ENCODE measurements at places on chromosomes 16 and 17.

DNA sequence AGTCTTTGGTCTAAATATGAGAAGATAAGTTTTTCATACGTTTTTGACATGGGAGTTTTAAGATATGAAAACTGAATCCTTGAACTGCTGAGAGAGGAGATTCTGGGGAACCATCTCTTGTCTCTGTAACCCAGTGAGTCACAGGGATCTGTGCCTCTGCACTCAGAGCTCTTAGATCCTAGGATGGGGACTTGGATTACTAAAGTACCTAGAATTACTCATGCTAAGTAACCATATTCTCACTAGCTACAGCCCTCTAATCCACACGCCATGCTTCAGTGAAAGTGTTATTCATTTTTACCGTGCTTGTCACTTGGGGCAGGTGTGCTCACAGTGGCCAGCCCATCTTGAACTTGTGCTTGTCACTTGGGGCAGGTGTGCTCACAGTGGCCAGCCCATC lies 2.0 kb downstream of the MRM3 start:
- DNase-seq = no peak

DNA sequence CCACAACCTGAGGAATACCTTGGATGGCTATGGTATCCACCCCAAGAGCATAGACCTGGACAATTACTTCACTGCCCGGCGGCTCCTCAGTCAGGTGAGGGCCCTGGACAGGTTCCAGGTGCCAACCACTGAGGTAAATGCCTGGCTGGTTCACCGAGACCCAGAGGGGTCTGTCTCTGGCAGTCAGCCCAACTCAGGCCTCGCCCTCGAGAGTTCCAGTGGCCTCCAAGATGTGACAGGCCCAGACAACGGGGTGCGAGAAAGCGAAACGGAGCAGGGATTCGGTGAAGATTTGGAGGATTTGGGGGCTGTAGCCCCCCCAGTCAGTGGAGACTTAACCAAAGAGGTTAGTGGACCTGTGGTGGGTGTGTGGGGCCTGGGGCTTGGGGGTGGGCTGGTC lies 3.1 kb downstream of the NFE2L1 start:
- no peak for DNase-seq

GRCh38 chr17:80968602-80969029 lies 23.0 kb upstream of the CHMP6 start:
- no peak for DNase-seq

GRCh38 chr16:20079106-20079505 lies 5.4 kb upstream of the GPR139 start:
- no peak for DNase-seq

GRCh38 chr17:32609085-32609484 lies 122.3 kb downstream of the CDK5R1 start:
- DNase-seq = peak; percentile 76

DNA sequence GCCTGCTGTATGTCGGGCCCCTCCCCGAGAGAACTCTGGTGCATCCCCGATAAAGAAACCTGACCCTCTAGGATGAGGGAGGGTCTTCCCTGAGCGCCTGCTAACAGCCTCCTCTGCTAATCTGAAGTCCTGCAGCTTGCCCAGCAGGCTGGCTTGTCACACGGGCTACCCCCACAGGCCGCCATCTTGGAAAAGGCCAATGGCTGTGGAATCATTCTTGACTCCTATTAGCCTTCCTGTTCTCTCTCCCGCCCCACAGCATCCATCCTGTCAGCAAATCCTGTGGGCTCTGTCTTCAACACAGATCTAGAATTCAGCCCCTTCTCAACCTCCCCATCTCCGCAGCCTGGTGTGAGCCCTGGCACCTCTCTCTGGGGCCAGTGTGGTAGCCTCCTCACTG lies 12.0 kb downstream of the IL4R start:
- DNase-seq = no peak

DNA sequence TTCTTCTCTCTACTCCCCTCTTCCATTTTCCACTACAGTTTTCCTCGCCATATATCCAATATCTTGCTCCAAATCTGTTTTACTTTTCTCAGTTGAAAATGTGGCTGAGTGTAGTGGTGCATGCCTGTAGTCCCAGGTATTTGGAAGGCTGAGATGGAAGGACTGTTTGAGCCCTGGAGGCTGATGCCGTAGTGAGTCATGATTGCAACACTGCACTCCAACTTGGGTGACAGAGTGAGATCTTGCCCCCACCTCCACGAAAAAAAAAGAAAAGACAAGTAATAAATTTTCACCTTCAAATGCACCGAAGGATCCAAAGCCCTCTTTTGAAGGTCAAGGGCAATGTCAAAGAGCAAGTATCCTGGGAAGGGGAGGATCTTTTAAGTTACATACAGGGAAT lies 592.3 kb downstream of the TMEM114 start:
- DNase-seq = no peak

DNA sequence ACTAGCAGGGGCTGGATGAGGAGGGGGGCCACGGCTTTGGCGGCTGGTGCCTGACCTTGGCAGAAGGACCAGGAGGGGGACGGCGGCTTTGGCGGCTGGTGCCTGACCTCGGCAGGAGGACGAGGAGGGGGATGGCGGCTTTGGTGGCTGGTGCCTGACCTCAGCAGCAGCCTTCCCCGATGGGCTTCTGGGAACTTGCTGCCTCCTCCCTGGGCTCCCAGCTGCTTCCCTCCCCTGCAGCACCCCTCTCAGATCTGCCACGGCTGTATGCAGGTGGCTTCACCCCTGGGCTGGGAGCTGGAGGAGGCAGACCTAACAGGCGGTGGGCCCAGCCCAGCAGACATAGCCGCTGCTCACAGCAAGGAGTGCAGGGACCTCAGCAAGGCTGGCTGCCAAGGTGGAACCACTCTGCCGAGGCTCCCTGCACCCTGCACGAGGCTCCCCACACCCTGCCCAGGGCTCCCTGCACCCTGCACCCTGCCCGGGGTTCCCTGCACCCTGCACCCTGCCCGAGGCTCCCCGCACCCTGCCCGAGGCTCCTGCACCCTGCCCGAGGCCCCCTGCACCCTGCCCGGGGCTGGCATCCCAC lies 38.4 kb upstream of the CBFA2T3 start:
- DNase-seq = no peak

GRCh38 chr17:66488864-66489263 lies 186.5 kb downstream of the PRKCA start:
- no peak for DNase-seq

- DNase-seq = no peak
These were observed 11.2 kb upstream of the SBK1 start for GRCh38 chr16:28280881-28281836.

DNA sequence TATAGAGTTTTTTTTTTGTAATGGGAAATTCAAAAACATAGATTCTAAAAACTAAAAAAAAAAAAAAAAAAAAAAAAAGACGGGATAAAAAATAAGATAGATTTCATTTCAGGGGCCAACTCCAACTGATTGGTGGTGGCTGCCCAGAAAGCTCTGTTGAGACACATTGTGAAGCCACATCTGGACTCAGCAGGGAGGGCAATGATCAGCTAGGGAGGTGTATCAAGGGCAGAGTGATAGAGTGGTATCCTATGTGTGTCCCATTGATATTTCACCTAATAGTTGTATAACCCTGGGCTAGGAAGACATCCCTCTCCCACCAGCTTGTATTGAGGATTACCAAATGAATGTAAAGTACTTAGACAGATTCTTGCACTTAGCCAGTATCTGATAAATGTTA lies 6.7 kb upstream of the CMTR2 start:
- no peak for DNase-seq

DNA sequence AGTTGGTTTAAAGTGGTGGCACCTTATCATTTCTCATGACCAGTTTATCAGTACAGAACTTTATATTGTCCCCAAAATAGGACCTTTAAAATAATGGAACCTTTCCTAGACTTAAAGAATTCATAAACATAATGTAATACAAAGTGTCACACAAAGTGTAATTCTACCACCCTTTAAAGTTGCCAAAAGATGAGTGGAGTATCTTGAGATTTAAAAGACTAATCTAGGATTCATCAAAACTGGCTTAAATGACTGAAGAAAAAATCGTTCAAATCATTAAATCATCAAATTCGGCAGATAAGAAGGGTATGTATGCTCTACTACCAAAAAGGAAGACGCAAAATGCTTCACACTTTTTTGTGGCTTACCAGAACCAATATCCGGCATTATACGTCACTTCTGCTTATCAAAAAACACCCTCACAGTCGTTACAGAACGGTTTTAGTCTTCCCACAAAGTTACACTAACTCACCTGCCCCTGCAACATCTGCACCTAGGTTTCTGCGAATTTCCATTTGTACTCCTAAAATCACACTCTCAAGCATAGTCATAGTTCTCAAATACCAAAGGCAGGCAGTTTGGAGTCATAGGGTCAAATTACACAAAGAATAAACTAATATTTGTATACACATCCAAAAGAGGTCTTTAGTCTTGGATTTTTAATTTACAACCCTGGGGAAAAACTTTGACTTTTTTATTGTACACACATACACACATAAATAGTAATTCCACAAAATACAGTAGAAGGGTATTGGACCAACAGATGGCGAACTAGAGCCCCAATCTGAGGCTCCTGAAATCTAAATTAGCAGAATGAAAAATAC lies 1.4 kb upstream of the KANSL1 start:
- peak; percentile 24 for DNase-seq

DNA sequence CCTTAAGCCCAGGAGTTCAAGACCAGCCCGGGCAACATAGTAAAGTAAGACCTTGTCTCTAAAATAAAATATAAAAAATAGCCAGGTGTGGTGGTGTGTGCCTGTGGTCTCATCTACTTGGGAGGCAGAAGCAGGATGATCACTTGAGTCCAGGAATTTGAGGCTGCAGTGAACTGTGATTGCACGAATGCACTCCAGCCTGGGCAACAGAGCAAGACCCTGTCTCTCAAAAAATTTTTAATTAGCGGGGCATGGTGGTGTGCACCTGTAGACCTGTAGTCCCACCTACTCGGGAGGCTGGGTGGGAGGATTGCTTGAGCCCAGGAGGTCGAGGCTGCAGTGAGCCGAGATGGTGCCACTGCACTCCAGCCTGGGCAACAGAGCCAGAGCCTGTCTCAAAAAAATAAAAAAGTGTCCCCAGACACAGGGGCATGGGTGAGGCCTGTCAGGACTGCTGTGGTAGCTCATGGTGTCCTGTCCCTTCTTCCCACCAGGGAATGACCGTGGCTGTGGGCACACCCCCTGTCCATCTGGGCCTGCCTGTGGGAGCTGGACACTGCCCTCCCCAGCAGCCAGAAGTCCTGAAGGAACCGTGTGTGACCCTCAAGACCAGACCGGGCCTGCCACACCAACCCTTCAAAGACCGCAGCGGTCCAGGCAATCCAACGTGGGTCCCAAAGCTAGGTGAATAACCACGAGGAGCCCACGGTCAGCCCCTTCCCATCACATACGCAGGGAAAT lies 30.8 kb upstream of the GAA start:
- DNase-seq = no peak

- DNase-seq = peak; percentile 35
These were observed 10.8 kb upstream of the USP31 start for GRCh38 chr16:23160082-23160481.

GRCh38 chr17:9204637-9205329 lies 183.5 kb downstream of the NTN1 start:
- no peak for DNase-seq

DNA sequence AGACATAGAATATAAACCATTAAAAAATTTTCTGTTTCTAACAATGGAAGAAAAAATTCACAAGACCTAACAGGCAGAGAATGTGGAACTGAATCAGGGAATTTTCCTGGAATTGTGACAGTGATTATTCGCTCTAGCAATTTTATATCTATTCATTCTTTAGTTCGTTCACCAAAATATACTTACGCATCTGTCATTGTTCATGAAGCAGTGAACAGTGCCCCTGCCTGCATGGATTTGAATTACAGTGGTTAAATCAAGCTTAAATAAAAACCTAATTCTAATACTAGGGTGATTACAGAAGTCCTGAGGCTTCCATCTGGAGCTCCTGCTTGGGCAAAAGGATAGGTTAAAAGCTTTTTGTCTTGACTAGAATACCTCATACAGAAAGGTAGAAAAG lies 48.6 kb downstream of the ABCA8 start:
- DNase-seq = peak; percentile 7

- DNase-seq = no peak
These were observed 307.7 kb downstream of the WWOX start for GRCh38 chr16:78407191-78407590.

DNA sequence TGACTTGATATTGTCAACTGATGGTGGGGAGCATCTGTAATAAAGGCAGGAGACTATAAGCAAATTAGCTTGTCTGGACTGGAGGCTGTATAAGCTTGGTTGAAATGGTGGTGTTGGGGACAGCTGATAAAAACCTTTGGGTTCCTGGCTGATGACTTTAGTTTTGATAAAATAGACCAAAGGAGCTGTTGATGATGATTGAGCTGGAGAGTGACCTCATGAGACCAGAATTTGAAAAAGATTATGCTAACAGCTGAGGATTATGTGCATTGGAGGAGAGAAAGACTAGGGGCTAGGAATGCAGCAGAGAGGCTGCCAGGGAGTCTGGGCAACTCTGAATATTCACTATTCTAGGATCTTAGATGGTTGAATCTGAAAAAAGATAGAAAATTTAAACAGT lies 8.7 kb upstream of the CDC27 start:
- DNase-seq = no peak

GRCh38 chr17:43400943-43401717 lies 2.3 kb downstream of the ARL4D start:
- peak; percentile 89 for DNase-seq

- no peak for DNase-seq
These were observed 680.6 kb upstream of the C16orf82 start for GRCh38 chr16:26386096-26386495.

DNA sequence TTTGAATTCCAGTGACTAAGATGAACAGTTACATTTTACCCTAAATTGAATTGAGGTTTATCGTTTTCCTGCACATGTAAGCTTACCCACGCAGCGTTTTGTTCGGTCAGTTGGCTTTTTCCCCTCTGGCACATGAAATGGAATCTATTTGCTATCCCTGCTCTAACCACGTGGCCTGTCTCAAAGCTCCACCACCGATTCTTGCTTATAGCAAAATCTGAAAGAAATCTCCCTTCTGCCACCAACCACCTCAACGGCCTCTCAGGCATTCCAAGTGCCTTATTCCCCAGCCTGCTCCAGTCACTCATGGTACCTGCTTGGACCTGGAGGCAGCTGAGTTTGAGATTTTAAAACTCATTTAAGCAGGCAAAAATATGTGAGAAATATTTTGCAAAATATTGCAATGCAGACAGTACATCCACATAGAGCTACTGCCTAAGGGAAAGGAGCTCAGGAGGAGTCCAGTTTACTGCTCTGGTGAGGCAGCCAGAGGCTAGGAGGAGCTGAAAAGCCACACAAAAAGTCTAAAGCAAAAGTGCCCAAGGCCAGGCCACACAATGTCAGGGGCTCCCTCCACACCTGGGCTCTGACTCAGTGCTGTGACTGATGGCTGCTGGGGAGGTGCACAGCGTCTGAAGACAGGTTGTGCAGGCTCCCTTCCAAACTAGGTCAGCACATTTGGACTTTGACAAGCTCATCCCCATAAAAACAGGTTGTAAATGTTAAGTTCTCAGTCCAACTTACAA lies 26.4 kb downstream of the ARHGAP17 start:
- peak; percentile 63 for DNase-seq

DNA sequence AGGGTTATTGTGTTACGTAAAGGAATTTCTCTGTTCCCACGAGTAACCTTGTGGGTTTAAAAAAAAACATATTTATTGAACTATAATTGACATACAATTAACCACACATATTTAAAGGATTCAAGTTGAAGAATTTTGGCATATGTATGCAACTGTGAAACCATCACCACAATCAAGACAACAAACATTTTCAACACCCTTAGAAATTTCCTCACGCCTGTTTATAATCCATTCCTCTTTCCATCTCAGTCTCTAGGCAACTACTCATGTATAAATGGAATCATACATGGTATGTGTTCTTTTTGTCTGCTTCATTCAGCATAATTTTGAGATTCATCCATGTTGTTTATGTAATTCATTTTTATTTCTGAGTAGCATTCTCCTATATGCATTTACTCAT lies 104.0 kb downstream of the MRTFB start:
- no peak for DNase-seq
